ENCODE measurements at places on chromosomes 2 and 18.

DNA sequence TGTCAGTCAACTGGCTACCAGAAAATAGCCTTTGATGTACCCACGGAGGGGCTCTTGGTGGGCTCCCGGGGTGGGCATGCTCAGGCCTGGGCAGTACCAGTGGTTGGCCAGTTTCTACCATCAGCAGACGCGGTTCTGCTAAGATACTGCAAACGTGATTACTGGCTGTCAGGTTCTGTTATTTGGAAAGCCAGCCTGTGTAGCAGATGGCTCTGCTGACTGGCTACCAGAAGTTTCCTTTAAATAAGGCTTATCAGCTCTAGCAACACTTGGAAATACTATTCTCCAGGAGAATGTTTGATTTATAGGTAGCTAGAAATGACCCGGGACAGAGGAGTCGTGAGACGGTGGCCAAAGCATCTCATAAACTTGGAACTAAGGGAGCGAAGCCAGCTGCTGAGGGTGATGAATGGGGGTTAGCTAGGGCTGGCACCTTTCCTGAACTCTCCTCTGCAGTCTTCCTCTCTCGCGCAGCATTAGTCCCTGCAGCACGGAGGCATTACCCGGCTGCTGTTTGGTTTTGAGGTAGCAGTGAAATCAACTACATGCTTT is 171.9 kb downstream of the AGAP1 start:
- no peak for DNase-seq

DNA sequence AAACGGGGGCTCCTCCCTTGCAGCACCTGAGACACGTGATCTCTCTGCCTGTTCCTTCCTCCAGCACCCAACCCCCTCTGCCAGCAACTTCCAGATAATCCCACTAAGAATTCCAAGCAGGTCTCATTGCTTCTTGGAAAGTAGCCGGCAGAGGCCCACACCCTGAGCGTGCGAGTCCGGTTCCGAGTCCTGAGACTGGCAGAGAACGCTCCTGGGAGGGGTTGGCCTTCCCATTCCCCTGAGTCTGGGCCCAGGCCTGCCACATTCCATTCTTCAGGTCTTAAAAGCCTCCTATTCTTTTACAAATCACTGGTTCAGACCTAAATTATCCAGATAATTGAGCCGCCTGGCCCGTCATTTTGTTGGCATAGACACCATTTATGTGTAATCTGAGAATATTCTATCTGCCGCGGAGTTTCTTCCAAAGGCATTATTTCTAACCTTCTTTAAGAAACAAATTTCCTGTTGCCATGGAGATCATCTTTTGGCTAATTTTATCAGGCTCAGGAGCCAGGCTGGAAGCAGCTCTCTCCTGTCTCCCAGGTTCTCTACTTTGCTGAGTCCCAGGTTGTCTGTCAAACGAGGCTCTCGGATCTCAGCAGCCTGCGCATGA is 165.4 kb downstream of the MYCN start:
- no peak for DNase-seq

GRCh38 chr2:161384864-161385263 is 31.2 kb upstream of the TBR1 start:
- DNase-seq: no peak

DNA sequence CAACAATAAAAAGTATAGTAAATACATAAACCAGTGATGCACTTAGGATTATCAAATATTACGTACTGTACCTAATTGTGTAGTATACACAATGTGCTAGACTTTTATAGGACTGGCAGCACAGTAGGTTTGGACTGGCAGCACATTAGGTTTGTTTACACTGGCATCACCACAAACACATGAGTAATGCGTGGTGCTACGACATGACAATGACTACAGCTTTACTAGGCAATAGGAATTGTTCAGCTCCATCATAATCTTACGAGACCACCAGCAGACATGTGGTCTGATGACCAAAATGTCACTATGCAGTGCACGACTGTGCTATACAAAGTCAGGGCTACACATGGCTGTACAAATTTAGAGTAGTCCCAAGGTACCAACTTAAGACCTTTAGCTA is 2.3 kb downstream of the MBOAT2 start:
- DNase-seq: no peak

DNA sequence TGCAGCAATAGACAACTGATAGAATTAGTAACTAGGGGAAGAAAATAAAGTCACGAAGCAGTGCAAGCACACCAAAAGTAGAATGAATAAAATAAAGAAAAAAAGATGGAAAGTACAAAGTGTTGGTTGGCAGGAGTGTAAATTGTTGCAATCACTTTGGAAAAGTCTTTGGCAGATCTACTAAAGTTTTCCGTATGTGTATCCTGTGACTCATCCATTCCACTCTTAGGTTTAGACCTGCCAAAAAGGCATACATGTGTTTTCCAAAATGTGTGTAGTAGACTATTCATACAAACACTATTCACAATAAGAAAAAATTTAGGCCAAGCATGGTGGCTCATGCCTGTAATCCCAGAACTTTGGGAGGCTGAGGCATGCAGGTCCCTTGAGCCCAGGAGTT is 282.1 kb upstream of the FSIP2 start:
- DNase-seq: no peak

GRCh38 chr2:189142893-189143759 is 36.4 kb downstream of the COL5A2 start:
- DNase-seq: no peak

- no peak for DNase-seq
Measured at GRCh38 chr2:96642564-96643360, at the start of gene FER1L5. TSS of gene FER1L5 (plus strand) at chr2:96642764. CDS start at chr2:96642837, 73 bp downstream.

DNA sequence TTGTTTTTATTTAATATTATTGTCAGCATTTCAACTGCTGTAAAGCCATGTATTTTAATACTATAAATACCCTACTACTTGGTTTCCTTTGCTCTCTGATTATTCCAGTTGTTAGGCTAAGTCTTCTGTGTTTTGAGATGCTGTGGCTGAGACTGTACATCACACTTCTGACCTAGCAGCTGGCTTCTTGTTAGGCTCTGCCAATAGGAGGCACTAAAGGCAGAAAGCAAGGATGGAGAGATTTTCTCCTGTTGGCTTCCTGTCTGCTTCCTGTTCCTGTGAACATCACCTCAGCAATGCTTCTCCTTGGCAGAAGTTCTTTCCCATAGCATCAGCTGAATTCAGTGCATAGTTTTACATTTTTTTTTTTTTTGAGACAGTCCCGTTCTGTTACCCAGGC is 68.3 kb upstream of the YPEL5 start:
- DNase-seq: no peak

GRCh38 chr2:40403233-40403836 is 48.6 kb downstream of the SLC8A1 start:
- DNase-seq: no peak

DNA sequence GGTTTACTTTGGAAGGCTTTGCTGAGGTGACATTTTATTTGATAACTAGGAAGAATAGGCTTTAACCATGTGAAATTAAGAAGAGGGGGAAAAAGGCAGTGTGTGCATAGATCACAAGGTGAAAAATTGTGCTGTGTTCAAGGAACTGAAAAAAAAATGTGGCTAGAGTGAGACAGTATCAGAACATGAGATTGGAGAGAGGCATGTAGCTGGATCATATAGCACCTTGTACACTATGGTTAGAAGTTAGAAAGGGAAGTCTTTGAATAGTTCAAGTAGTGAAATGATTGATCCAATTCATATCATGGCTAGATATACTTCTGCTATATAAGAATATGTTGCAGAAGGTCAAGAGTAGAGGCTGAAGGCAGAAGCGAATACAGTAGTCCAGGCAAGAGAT is 12.3 kb upstream of the TNFRSF11A start:
- no peak for DNase-seq

DNA sequence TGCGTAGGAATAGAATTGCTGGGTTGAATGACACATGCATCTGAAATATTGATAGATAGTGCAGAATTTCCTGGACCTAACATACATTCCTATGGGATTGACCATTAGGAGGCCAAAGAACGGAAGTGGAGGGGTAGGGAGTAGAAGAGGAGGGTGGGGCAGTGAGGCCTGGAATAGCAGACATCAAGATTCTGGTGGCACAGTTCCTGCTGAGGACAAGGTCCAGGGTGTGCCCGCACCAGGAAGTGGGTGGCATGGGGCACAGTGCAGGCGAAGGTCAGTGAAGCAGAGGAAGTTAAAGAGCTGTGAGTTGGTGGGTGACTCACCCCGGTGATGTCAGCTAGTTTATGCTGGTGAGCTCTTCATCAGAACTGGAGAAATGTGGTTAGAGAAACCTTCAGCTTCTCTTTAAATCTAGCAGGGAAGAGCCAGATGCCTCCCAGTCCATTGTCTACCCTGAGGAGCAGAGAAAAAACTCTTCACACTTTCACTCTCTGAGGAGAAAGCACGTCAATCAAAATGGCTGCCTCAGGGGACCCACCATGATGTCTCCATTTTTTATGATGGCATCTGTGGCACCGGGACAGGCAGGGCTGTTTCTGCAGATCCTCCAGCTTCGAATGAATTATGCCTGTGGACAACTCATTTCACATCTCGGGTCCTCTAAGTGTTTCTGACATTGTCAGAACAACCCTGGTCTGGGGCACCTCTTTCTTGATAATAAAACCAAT is 55.9 kb upstream of the CTLA4 start:
- peak; percentile 14 for DNase-seq

DNA sequence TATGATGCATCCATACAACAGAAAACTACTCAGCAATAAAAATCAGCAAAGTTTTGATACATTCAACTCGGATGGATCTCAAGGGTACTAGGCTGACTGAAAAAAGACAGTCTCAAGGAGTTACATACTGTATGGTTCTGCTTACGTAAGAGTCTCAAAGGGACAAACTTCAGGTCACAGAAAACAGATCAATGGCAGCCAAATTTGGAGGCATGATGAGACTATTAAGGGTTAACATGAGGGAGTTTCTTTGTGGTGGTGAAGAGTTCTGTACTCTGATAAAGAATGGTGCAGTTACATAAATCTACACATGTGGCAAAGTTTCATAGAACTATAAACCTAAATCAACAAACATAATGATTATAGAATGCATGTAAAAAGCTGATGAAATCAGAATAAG is 81.4 kb downstream of the COBLL1 start:
- no peak for DNase-seq

DNA sequence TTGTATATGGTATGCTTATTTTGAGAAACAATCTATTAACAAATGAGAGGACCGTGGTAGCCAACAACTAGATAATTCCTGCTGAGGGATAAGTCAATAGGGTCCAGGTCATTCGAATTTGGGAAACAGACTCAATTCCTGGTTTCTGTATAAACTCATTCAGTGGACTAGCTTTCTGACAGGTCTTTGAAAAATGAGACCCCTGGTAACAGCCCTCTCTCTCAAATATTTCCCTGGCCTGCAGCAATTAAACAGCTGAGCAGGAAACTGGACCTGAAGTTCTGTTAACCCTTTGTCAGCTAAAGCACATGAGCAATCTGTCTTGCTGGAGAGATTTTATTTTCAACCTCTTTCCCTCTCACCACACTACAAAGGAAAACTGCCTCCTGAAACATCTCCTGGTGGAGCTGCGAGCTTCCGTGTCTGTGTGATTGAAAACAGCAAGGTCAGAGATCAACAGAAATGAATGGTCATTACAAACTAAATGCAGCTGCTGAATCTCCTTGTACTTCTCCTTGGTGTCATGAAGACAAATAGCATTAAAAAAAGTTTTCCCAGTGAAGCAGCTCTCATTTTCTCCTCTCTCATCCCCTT is 70.3 kb upstream of the CCDC85A start:
- DNase-seq: no peak

DNA sequence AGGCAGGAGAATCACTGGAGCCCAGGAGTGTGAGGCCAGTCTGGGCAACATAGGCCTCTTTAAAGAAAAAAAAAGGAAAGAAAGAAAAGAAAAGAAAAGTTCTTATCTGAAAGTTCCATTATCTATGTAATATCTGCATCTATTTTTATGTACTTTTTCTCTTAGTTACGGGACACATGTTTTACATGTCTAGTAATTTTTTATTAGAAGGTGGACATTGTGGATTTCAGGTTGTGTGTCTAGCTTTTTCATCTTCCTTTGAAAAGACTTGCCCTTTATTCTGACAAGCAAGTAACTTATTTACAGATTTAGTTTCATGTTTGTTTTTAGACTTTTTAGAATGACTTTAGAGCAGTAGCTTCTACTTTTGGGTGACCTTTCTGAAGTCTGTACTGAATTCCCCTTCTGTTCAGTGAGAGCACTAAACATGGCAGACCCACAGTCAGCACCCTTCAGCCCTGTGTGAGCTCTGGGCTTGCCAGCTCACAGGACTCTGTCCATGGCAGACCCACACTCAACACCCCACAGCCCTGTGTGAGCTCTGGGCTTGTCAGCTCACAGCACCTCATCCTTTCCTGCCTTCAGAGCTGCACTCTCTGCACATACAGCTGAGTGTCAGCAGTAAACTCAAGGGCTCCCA is 17.5 kb downstream of the TRAPPC12 start:
- no peak for DNase-seq

DNA sequence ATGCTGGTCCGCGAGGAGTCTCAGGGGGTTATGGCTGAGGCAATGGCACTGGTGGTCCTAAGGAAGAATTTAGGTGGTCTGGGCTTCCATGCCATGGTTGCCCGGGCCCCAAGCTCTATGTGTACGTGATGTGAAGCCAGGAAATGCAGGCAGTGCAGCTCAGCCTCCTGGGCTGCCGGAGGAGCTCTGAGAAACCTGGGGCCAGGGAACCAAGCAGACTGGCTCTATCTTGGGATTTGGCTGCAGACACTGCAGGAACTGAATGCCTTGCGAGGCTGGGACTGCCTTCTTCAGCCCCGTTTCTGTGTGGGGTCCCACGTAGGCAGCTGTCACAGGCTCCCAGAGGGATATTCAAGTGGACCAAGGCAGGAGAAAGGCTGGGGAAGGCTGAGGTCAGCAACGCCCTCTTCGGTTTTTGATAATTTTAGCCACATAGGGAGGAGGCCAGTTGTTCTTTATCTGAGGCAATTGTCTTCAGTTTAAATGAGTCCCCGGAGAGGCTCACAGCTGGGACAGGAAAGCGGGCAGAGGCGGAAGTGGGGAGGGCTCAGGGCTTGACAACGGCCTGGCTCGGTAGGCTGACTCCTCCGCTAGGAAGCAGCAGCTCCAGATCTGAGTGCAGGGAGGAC is 77.7 kb downstream of the RHOB start:
- no peak for DNase-seq

DNA sequence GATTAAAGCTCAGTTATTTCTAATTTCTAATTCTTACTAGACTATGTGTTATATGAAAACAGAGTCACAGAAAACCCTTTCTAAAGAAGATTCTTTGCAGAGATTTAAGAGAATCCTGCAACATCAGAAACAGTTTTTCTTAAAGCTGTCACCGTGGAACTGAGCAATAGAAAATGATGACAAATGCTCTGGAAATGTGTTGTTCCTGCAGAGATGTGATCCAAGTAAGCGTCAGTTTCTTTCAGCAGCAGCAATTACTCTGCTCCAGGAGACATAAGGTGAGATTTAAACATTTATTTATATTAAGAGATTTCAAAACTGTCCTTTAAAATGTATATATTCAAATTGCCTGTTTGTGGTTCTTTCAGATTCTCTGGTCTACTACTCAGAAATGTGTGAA is 350.5 kb upstream of the NETO1 start:
- DNase-seq: no peak

GRCh38 chr2:215530191-215530968 is 94.5 kb upstream of the FN1 start:
- no peak for DNase-seq

- DNase-seq: no peak
Measured at GRCh38 chr2:45886171-45886663, 234.7 kb downstream of the PRKCE start.
